ENCODE measurements at places on chromosomes 11 and 22.
A peak's percentile ranks its signal among the peaks of the same experiment; 100 is the strongest.

DNA sequence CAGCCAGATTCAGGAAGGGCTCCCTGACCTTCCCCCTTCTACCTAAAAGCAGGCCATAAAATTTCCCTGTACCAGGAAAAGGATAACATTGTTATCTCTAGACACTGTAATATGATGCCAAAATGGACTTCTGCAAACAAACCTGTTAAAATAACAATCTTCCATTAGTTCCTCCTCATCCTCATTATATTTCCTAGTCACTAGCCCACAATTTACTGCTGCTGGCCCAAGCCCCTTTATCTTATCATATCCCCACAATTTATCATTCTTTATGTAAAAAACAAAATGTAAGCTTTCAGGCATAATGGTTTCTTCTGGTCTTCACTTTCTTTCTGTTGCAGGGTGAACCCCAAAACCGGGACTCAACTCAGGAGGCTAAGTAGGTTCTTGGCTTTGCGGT lies 1132.1 kb upstream of the CNTN5 start:
- no peak for DNase-seq

GRCh38 chr22:34709641-34710040 lies 356.3 kb upstream of the ISX start:
- DNase-seq: no peak

GRCh38 chr11:111796696-111797095 lies 30.5 kb upstream of the PPP2R1B start:
- DNase-seq: no peak

GRCh38 chr11:26399336-26399735 lies 67.4 kb downstream of the ANO3 start:
- DNase-seq: no peak

DNA sequence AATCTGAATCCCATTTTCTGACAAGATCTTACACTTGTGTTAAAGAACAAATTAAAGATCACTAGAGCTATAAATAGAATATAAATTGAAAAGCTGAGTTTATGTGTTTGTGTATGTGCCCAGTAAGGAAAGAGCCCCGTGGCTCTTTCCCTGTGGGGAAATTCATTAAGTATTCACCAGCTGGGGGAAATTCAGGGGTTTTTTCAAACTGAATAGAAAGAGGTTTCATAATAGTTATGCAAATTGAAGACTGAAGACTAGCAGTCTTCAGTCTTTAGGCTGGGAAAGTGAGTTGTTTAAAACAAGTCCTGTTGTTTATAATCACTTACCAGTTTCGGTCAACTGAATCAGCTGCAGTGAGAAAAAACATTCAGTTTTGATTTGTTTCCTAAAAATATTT lies 11.3 kb upstream of the MS4A7 start:
- DNase-seq: no peak

DNA sequence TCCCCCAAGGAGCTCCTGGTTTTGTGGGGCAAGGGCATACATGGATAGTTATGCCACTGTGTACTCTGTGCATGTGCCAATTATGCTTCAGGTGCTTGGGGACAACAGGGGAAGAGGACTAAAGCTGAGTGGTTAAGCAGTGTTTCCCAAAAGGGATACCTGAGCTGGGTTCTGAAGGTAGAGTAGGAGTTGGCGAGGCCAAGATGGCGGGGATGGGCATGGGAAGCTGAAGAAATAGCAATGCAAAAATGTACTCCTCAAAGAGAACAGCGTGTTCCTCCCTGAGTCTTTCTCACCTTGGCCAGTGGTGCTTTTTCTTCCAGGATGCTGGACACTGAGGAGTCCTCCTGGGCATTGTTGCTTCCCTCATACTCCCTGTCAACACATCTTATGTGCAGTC lies 90.0 kb upstream of the LARGE1 start:
- DNase-seq: no peak

DNA sequence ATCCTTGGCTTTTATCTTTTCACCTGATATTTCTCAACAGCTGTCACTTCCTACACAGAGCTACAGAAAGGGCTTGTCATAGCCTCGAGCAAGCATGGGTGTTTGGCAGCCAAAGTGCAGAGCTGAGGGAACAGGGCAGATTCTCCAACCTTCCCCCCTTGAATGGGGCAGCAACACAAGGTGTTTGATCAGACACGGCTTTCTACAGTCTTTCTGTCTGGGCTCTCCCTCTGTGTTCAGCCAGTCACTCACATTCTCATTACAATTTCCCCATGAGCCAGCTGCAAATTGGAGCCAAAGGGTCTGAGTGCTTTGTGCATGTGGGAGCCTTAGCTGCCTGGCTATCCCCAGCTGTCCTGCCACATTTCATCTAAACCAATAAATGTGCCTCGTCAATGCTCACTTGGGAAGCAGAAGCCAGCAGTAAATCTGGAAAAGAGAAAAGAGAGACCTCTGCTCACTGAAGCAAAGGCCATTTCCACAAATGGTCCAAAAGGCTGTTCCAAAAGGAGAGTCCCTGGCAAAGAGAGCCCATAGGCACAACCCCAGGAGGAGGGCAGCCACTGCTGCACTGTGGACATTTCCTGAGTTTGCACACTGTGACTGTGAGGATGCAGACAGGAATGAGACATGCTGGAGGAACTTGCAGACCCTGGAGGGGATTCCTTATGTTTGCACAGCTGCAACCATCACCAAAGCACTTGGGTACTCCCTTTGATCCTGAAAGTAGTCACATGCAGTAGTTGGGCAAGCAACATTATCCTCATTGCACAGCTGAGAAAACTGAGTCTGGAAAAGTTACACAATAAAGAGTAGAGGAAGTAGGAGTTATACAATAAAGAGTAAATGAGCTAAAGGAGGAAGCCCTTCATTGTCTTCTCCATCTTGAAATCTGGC lies 186.8 kb downstream of the FAM181B start:
- DNase-seq: no peak

DNA sequence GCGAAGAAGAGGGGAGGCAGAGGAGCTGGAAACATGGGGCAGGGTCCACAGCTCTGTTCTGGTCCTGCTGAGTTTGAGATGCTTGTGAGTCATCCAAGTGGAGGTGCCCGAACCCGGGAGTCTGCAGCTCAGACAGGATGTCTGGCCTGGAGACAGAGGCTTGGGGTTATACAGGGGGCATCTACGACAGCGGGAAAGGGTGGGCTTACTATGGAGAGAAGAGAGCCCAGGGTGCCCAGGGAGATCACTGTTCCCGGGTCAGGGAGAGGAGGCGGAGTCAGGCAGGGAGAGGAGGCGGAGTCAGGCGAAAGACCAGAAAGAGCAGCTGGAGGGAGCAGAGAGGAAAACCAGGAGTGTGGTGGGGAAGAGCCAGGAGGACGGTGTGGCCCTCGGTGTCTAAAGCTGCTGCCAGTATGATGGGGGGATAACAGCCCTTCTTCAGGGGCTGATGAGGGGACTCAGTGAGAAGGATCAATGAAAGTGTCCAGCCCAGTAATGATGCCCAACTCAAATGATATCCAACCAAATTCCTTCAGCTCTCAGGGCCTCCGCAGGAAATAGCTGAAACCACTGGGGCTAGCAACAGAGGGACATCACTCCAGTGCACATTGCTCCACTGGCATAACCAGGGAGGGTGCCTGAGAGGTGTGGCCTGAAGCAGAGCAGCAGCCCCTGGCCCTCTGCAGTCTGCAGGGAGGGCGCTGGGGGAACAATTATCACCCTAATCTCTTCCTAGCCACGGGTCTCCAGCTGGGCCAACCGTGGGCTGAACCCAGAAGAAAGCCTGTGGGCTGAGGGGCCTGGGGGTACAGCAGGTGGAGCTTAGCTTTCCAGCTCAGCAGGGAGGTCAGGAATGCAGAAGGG lies 2.6 kb upstream of the LTBP3 start:
- no peak for DNase-seq

DNA sequence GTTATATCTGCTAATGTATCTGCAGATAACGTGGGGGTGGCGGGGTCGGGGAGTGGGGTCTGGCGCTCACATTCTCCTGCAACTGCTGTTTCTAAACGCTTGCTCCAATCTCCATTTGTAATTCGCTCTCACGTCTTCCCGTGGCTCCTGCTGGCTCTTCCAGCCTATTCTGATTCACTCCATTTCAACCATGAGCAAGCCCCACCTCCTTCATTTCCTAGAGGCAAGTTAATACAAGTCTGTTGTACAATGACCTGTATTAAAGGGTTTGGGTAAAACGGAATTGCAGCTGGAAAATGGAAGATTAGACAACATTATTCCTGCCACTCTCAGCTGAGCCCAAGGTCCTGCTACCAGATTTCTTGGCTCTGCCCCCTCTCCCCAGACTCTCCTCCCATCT lies 132.3 kb downstream of the CSNK2A3 start:
- DNase-seq: no peak

- no peak for DNase-seq
These were observed 1032.0 kb downstream of the BRD1 start for GRCh38 chr22:48795664-48796063.

DNA sequence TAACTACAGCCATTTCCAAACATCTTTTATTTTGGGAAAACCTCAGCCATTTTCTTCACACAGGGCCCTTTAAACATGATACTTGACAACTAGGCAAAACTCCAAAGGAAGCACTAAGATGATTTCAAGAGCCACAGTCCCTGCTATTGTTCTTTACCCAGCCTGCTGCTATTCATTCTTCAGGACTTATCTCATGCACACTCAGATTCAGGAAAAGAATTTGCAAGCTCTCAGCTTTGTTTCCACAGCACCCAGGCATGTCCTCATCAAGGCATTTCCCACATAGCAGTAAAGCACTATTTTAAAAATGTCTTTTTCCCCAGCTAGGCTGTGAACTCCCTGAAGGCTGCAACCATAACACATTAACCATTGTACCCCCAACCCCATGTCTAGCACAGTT lies 609.3 kb upstream of the CCDC90B start:
- no peak for DNase-seq

- DNase-seq: no peak
These were observed 2.5 kb upstream of the TPST2 start for GRCh38 chr22:26592421-26592891.

GRCh38 chr22:16989915-16990314 lies 18.1 kb downstream of the GAB4 start:
- no peak for DNase-seq

DNA sequence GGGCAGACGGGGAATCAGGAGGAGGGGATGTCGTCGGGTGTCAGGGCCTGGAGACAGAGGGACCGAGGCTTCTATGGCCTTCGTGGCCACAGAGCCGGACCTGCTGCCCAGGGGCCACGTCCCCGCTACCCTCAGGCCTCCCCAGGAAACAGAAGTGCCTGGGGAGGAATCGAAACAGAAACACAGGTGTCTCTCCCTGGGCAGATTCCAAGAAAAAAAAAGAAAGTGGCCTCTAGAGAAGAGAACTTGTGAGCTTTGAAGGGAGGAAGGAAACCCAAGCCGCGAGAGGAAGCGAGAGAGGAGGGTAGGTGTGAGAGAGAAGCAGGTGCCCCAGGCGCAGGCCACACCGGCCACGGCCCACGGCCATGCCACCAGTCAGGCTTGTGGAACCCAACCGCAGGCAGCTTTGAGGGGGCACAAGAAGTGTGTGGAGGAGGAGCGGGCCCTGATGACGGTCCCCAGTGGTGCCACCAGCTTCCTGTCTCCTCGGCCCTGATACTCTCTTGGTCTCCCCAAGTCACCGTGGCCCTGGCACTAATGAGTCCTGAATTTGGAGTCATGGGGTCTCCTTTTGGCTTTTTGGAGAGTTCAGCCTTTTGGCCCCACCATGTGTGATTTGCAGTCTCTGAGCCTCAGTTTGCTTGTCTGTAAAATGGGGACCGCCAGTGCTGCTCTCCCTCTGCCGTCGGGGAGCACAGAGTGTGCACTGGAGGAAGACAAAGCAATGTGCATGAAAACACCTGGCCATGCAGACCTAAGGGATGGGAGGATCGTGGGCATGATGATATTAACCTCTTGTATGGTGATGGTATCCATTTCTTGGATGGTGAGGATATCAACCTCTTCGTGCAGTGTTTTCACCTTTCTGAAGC lies 25.2 kb downstream of the LIF start:
- peak; percentile 20 for DNase-seq

DNA sequence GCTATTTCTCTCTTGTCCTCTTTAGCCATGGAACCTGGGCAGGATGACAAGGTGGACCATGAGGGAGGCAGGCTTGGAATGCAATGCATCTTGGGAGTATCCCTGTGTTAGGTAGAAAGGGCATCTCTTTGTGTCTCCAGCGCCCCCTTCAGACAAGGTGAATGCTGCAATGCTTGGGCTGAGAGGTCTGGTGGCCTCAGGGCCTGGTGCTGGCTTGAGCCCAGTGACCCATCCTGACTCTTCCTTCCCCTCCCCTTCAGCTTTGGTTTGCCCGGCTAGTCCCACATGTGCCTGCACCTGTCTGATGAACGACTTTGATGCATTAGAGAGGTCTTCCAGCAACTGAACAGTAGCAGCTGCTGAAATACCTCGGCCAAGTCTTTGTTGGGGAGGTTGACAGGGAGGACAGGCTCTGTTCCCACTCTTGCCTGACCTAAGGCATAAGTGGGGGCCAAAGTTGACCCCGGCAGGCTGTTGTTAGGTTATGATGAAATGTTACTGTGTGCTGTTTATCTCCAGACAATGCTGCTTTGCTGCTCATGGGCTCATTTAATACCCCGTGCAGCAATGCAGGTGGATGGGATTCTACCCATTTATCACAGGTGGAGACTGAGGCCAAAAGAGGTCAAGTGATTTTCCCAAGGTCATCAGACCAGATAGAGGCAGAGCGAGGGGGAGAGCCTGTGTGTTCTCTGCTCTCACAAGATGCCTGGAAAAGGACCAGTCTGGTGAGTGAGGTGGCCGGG lies 22.5 kb downstream of the MYO18B start:
- DNase-seq: no peak

DNA sequence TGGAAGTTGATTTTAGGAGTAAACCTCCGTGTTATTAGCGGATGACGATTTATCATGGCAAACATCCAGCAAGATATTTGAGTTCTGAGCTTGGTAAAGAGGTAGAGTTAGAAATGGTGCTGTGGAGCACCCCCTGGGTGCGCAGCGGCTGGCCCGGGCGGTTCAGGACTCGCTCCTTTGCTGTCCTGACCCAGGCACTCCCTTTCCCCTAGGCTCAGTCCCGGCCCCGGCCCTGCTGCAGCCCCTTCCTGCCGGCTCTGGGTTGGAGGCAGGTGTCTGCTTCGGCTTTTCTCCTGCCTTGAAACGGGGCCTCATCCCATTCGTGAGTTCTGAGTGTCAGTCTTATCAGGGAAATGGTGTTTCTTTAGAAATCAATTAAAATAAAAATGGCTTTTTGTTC lies 33.4 kb downstream of the AP2A2 start:
- DNase-seq: no peak

GRCh38 chr22:46518038-46518437 lies 19.4 kb downstream of the CELSR1 start:
- no peak for DNase-seq
